ENCODE measurements at places on chromosomes 5 and 9.

- no peak for DNase-seq
Measured at GRCh38 chr5:87061046-87061445, 206.6 kb upstream of the RASA1 start.

- DNase-seq, result no peak
Measured at GRCh38 chr5:133285583-133286021, 233.8 kb downstream of the HSPA4 start.

GRCh38 chr9:9729082-9729481 lies 883.7 kb downstream of the PTPRD start:
- DNase-seq, result no peak

DNA sequence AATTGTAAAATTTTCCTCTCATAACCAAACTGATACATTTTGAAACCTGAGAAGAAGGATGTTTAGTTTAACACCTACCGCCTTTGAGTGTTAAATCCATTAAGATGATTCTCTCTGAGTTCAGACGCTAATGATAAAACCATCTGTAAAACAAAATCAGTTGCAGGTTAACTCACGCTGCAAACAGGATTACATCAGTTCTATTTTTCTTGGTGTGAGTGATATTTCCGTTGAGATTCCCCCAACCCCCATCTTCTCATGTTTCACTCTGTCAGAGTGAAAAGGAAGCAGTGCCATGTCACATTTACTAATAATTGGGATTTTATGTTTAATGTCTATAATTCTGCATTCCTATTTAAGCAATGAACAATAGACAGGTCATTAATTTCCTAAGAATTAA lies 146.5 kb downstream of the FANCC start:
- DNase-seq, result no peak

DNA sequence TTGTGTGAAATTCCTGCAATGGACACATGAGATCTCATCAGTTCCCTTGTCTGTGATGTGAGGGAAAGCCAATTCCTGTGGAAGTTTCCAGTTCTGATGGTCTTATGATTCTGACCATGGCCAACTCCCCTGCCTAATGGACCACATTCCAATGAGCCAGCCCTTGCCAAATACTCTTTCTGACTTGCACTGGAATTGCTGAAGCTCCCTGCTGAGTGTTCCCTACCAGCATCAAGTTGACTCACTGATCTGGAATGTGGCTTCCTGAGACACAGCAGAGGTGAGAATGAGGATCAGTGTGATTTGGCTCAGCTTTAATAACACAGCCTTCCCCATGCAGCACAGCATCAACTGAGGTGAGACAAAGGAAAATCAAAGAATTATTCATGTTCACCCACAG lies 427.8 kb downstream of the KDM4C start:
- DNase-seq, result no peak

GRCh38 chr9:131028221-131028884 lies 19.4 kb downstream of the LAMC3 start:
- no peak for DNase-seq

GRCh38 chr5:33769196-33769595 lies 122.6 kb downstream of the ADAMTS12 start:
- DNase-seq, result no peak

- DNase-seq, result no peak
Measured at GRCh38 chr5:2761921-2762488, 10.5 kb upstream of the IRX2 start.

DNA sequence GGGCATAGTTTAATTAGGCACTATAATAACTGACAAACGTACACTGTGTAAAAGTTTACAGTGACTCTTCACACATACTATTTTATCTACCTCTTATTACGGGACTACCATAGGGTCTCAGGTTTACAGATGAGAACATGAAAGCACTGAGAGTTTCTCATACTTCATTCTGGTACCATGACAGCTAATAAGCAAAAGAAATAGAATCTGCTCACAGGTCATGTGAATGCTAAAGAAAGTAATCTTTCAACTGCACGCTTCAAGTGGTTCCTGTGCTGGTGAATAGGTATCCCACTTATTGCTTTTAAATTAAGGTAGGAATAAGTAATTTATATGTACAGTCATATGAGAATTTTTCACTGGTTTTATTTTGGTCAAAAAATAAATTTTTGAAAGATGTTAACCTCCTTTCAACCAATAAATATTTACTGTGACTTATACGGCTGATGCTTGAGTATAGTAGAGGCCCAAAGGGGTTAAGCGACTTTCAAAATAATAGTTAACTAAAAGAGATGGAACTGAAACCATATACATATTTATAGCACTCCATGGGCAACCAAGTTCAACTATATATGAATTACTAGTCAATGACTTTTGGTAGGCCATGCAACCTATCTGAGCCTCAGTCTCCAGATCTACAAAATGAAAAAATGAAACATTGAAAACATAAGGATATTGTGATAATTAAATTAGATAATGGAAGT lies 8.1 kb downstream of the CDKN2A start:
- DNase-seq, result no peak

GRCh38 chr5:133265720-133266526 lies 214.1 kb downstream of the HSPA4 start:
- DNase-seq, result no peak

DNA sequence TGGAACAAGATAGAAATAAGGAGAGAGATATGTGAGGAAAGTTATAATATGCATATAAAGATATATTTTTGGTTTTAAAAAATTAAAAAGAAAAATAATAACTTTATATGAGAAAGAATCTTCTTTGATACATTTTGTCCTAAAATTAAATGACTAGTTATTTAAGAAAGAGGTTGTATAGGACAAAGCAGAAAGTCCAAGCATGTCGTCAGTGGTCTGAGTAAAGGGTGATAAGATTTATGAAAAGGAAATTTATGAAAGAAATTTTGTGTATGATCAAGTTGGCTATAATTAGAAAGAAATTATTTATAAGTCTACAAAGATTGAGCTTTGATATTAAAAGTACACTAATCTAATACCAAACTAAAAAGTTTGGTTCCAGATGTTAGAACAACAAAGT lies 32.0 kb downstream of the GTF3C4 start:
- DNase-seq, result no peak

All from right hindlimb (tissue), 1 donor.